NCI-H1694 (cell line): ENCODE measurements at places on chromosomes 1 and 21.

- DNase-seq: no peak
Observed at GRCh38 chr1:97903626-97904025, 17.2 kb downstream of the DPYD start.

- no peak for DNase-seq
Observed at GRCh38 chr1:66678146-66678545, 74.1 kb upstream of the DYNLT5 start.

DNA sequence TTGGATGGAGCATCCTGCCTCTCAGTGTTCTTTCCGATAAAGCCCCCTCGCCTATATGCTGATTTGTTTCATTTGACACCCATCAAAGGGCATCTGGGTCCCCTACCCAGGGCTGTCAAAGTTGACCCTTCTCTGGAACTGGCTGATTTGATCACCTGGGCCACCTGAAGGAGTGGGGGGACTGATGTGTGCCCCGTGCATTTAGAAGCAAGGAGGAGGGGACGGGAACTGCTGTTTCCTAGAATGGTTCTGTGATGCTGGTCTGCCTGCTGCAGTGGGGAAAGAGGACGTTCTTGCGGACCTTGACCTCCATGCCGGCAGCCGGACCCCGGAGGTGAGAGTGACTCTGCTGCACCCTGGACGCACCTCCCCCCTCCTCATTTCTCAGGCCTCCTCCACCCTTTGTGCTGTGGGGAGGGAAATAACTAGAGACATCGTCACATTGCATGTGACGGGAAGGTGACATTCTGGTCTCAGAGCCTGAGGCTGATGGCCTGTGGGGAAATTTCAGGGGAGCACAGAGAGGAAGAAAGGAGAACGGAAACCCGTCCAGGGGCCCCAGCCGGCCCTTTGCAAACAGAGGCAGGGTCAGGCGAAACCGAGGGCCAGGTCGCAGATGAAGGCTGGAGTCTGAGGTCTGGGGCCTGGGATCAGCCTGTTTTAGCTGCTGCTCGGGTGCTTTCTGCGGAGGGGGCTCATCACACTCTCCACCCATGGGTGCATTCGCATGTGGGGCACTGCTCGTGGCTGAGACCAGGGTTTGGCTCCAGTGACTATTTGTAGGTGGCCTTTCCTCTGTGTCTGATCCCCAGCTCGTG, 25.7 kb downstream of the CRYAA start:
- no peak for DNase-seq

GRCh38 chr1:110390096-110390495, 730 bp downstream of the SLC16A4 start:
- no peak for DNase-seq

GRCh38 chr1:227560393-227561173, 2.8 kb upstream of the ZNF678 start:
- no peak for DNase-seq

GRCh38 chr1:98749152-98749756, 87.7 kb downstream of the SNX7 start:
- peak; percentile 30 for DNase-seq

GRCh38 chr1:94808669-94809068, 11.5 kb upstream of the SLC44A3 start:
- DNase-seq: no peak

GRCh38 chr1:17167041-17167785, 37.7 kb upstream of the PADI1 start:
- no peak for DNase-seq

GRCh38 chr1:42680055-42680454, 2.2 kb upstream of the YBX1 start:
- DNase-seq: no peak

- no peak for DNase-seq
Observed at GRCh38 chr1:228540161-228540917, 53.2 kb downstream of the RNF187 start.

GRCh38 chr1:172180501-172181285, 239.8 kb upstream of the C1orf105 start:
- DNase-seq: no peak

DNA sequence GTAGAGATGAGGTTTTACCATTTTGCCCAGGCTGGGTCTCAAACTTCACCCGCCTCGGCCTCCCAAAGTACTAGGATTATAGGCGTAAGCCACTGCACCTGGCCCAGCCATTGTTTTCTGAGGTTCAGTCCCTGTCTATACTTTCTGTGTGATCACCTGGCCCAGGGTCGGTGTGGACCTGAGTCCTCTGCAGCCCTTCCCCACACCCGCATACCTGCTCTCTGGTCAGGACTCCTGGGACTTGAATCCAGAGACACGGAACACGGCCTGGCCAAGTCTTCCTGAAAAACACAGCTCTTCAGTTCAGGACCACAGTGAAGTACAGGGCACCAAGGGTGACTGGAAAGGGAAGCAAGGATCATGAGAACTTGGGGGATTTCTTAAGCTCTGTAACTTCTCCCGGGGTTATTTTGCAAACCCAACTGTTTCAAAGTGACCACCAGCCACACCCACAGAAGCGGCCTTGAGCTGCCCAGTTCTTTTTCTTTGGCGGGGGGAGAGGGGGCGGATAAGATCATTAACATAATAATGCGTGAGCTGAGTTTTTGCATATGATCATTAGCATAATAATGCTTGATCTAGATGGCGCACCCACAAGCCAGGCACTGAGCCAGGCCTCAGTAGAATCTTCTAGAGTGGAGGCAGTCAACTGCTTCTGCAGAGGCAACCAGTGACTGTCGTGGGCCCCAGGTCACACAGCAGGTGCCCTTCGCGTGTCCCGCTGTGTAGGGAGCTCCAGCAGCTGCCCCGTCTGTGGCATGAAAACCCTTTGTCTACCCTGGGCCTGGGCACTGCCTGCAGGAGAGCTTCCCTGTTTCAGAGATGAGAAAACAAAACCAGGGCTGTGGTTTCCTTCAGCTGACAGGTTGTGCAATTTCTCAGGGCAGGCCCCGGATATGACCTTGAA, 1.7 kb upstream of the NADK start:
- DNase-seq: no peak

GRCh38 chr1:34025675-34026074, 139.4 kb downstream of the CSMD2 start:
- DNase-seq: no peak

GRCh38 chr1:156760092-156760795, 7.1 kb upstream of the PRCC start:
- no peak for DNase-seq

GRCh38 chr1:117051224-117052064, 8.7 kb upstream of the TTF2 start:
- no peak for DNase-seq

DNA sequence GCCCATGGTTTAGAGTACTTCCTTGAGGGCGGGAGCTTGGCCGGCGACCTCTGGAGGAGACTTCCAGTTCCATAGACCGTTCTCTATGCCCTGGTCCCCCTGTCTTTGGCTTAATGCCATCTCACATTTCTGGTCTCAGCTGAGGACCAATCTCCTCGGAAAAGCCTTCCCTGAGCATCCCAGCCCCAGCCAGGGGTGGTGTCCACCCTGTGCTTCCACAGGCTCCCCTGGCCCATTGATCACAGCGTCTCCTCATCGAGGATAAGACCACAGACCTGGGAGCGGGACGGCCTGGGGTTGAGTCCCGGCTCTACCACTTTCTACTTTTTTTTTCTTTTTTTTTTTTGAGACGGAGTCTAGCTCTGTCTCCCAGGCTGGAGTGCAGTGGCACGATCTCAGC, 14.5 kb downstream of the WNT4 start:
- no peak for DNase-seq

GRCh38 chr1:189751311-189751710, 726.4 kb downstream of the BRINP3 start:
- DNase-seq: no peak

DNA sequence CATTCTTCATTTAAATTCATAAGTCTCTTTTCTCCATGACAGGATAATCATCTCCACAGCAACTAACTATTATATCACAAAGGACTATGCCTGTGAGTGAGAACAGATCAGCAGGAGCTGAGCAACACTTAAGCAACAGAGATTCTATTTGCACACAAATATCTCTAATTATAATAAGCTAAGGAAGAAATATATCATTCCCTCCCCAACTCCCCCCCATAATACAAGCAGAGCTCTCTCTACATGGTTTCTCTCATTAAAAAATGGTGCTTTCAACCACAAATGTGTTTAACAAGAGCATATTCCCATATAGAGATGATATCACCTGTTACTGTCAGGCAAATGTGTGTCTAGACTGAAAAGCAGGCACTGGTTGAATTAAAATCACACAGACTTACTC, 34.5 kb upstream of the NIBAN1 start:
- no peak for DNase-seq

- DNase-seq: no peak
Observed at GRCh38 chr21:39386899-39387298, 38.0 kb upstream of the HMGN1 start.

GRCh38 chr21:45845063-45845769, 136.4 kb upstream of the COL6A1 start:
- DNase-seq: no peak

GRCh38 chr1:119655154-119655553, 7.1 kb upstream of the ZNF697 start:
- no peak for DNase-seq

- no peak for DNase-seq
Observed at GRCh38 chr1:2468041-2468472, 8.0 kb upstream of the PLCH2 start.

GRCh38 chr21:28696844-28697410, 295.8 kb downstream of the LTN1 start:
- DNase-seq: no peak

- no peak for DNase-seq
Observed at GRCh38 chr1:210372931-210373627, 44.4 kb downstream of the HHAT start.

GRCh38 chr1:60279798-60280197, 206.2 kb upstream of the C1orf87 start:
- DNase-seq: no peak

DNA sequence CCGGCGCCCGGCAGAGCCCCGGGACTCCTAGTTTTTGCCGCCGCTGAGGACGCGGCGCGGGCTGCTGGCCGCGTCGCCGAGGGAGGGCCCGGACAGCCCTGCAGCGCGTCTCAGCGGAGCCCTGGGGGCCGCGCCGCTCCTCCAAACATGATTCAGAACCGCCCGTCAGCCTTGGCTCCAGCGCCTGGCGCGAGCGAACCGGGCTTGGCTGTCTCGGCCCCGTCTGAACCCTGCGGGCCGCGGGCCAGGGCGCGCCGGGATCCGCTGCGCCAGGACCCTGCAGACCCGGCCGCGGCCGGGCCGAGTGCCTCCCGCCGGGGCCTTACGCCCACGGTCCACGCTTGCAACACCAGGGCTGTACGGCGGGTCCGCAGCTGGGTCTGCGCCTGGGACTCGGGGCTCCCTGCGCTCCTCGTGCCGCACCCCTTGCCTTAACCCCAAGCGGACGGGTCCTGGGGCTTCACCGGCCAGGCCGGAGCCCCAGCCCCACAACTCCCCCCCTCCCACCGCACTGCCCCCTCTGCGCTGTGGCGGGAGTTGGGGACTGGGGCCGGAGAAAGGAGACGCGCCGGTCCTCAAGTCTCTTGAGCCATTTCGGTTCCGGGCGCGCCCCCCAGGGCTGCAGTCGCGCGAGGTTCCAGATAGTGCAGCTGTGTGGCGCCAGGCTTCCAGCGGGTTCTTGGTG, 48.4 kb upstream of the CD34 start:
- DNase-seq: no peak

- no peak for DNase-seq
Observed at GRCh38 chr1:201985355-201985754, 2.9 kb downstream of the RNPEP start.

GRCh38 chr21:45417256-45417950, 12.4 kb downstream of the COL18A1 start:
- no peak for DNase-seq

- peak; percentile 78 for DNase-seq
Observed at GRCh38 chr21:26769613-26770188, 75.5 kb downstream of the ADAMTS1 start.

GRCh38 chr1:22844621-22845020, 128.0 kb downstream of the LACTBL1 start:
- no peak for DNase-seq

- DNase-seq: no peak
Observed at GRCh38 chr1:162347281-162347680, 29.4 kb downstream of the SPATA46 start.

DNA sequence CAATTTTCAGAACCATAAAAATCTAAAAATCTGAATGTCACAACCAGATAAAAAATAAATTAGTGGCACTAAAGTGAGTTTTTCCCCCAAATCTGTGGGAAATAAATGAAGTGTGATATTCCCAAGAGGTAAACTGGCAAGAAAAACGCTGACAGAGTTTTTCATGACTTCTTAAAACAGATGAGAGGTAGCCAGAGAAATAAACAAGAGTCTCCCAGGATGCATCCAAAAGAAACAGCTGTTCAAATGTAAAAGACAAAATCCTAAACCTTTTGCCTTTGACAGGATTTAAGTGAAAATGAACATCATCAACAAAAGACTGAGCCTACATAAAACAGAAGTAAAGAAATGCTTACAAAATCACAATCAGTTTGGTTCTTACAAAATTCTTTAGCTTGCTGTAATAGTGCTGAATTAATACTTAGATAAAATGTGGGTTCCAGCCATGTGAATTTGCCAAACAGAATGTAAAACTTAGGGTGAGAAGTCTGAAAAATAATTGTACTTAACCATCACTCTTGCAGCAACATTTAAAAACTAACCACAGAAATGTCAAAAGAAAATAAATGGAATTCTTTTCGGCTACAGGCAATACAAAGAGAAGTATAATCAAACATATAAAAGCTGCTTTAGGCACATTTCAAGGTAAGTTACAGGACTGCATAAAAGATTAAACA, 133.6 kb downstream of the EIF4G3 start:
- no peak for DNase-seq
